ENCODE measurements at places on chromosomes 5 and 9. TPM values are rescaled to one million over a fixed set of nuclear protein-coding genes. Genes with fewer than 3 reads are reported as not detected.
A peak's percentile ranks its signal among the peaks of the same experiment; 100 is the strongest.

Gene FOXD4
- polyA plus RNA-seq, result 0.24 TPM

- no peaks in the 10 kb centered on the region for H3K4me1 ChIP-seq
- no peak overlapping the region for H3K27ac ChIP-seq
- no peaks in the 10 kb centered on the region for H3K27me3 ChIP-seq
- DNase-seq, result no peak
Measured at GRCh38 chr5:114430532-114430931, 68.7 kb downstream of the KCNN2 start.

DNA sequence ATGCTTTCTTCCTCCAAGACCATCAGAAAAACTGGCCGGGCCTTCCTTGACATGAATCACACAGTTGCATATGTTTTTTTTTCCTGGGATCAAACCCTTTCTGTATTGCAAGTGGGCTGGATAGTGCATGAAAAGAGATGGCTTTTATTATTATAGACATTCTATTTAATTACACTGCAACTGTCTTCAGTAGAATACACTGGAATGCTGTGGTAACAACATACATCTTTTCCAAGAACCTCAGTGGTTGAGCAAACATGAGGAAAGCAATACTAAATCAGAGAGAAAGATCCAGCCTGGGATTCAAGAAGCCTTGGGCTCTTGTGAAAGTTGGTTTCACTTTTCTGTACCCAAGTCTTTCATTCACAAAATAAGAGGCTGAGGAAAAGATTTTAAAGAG lies 193.0 kb downstream of the DMAC1 start:
- no peak overlapping the region for H3K4me3 ChIP-seq
- H3K4me1 ChIP-seq, result no peaks in the 10 kb centered on the region
- no peak overlapping the region for H3K27ac ChIP-seq
- H3K27me3 ChIP-seq, result no peaks in the 10 kb centered on the region
- no peaks in the 10 kb centered on the region for H3K36me3 ChIP-seq

- no peaks in the 10 kb centered on the region for H3K27me3 ChIP-seq
- H3K36me3 ChIP-seq, result no peaks in the 10 kb centered on the region
- H3K4me1 ChIP-seq, result no peaks in the 10 kb centered on the region
- DNase-seq, result no peak
Measured at GRCh38 chr5:85000671-85001070, 616.0 kb upstream of the EDIL3 start.

GRCh38 chr5:84614906-84615305 lies 230.2 kb upstream of the EDIL3 start:
- H3K4me3 ChIP-seq, result no peak overlapping the region
- H3K36me3 ChIP-seq, result no peaks in the 10 kb centered on the region
- H3K27ac ChIP-seq, result no peak overlapping the region
- DNase-seq, result no peak
- no peaks in the 10 kb centered on the region for H3K27me3 ChIP-seq

Gene FAM153A
- 0.56 TPM for polyA plus RNA-seq

- H3K27ac ChIP-seq, result no peak overlapping the region
- DNase-seq, result no peak
- H3K36me3 ChIP-seq, result no peaks in the 10 kb centered on the region
- H3K4me1 ChIP-seq, result no peaks in the 10 kb centered on the region
Measured at GRCh38 chr9:138070815-138071214, 193.2 kb downstream of the CACNA1B start.

DNA sequence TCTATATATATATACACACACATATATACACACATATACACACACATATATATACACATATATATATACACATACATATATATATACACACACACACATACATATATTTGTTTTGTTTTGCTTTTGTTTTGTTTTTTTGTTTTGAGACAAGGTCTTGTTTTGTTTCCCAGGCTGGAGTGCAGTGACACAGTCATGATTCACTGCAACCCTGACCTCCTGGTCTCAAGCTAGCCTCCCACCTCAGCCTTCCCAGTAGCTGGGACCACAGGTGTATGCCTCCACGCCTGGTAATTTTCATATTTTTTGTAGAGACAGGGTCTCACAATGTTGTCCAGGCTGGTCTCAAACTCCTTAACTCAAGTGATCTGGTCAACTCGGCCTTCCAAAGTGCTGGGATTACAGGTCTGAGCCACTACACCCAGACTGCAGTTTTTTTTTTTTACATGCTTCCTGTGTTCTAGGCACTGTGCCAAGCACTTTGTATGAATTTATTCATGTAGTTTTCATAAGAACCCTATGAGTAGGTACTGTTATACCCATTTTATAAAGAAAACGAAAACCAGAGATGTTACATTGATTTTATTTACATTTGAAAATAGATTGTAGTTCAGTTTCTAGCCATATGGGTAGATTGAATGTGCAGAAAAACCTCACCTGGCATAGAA lies 120.7 kb downstream of the PBX3 start:
- no peaks in the 10 kb centered on the region for H3K4me1 ChIP-seq
- H3K36me3 ChIP-seq, result no peaks in the 10 kb centered on the region

Gene MVB12B
- 11.2 TPM for polyA plus RNA-seq

Gene MEIKIN
- not detected for polyA plus RNA-seq

GRCh38 chr5:80369521-80369920 lies 38.3 kb upstream of the ZFYVE16 start:
- no peak for DNase-seq
- no peaks in the 10 kb centered on the region for H3K4me1 ChIP-seq
- no peak overlapping the region for H3K4me3 ChIP-seq
- no peaks in the 10 kb centered on the region for H3K27me3 ChIP-seq
- H3K27ac ChIP-seq, result no peak overlapping the region
- H3K36me3 ChIP-seq, result no peaks in the 10 kb centered on the region

Gene C5orf34
- 1.9 TPM for polyA plus RNA-seq

DNA sequence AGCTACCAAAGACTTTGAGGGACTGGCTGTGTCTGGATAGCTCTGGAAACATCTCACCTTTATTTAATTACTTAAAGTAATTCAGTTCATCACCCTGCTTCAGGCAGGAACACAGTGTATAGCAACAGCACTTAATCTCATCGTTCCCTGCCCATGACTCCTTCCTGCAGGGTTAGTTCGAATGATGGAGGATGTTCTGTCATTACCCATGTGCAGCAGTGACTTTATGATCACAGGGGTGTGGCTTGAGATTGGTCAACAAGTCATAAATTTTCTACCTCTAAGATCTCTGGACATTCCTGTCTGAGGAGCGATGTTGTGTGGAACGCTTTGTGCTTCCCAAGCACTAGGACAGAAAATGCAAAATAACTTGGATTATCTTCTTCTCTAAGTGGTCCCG lies 37.1 kb upstream of the PRUNE2 start:
- DNase-seq, result peak; percentile 41
- no peaks in the 10 kb centered on the region for H3K27me3 ChIP-seq
- H3K4me1 ChIP-seq, result no peaks in the 10 kb centered on the region
- H3K36me3 ChIP-seq, result no peaks in the 10 kb centered on the region

DNA sequence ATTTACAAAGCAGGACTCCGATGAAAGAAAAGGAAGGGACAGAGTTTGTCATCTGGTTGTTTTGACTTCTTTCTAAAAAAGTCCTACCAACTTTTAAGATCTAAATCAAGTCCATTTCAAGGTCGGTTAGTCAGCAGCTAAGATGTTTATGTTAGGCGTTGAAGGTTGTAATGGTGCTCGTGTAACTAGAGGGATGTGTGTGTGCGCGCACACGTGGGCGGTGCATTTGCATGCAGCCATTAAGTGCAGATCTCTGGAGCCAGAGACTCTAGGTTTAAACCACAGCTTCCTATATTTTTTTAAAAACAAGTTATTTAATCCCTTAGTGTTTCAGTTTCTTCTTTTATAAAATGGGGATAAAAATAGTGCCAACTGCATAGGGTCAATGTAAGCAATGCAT lies 77.0 kb upstream of the SMIM32 start:
- H3K27me3 ChIP-seq, result no peaks in the 10 kb centered on the region
- DNase-seq, result no peak
- no peaks in the 10 kb centered on the region for H3K4me1 ChIP-seq
- H3K27ac ChIP-seq, result no peak overlapping the region
- H3K4me3 ChIP-seq, result no peak overlapping the region

Gene ANKRD34B
- polyA plus RNA-seq, result not detected

Data from hepatocyte (in vitro differentiated cells).